Hair follicular keratinocyte (primary cell): ENCODE measurements at places on chromosomes 7 and 10. TPM values are rescaled to one million over a fixed set of nuclear protein-coding genes. Genes with fewer than 3 reads are reported as not detected.

Gene TDRD1
- total RNA-seq = 0.31 and 0.76 TPM in 2 replicates

Gene SLC39A12
- not detected in 2 replicates for total RNA-seq

Gene PAPOLB
- total RNA-seq = not detected in 2 replicates

Gene CRTAC1
- total RNA-seq = not detected in 2 replicates

Gene ACTL6B
- not detected in 2 replicates for total RNA-seq

Gene ZNF488
- 0.39 and 1.3 TPM in 2 replicates for total RNA-seq

Gene SH3PXD2A
- total RNA-seq = 26.0 and 58.0 TPM in 2 replicates

Gene RADIL
- not detected in 2 replicates for total RNA-seq

Gene ADAMTS14
- 0.19 TPM in 1 of 2 replicates, not detected in the other for total RNA-seq

Gene LIPJ
- not detected in 2 replicates for total RNA-seq

Gene BAMBI
- total RNA-seq = 1.2 and 3.0 TPM in 2 replicates

Gene ZNF727
- total RNA-seq = 0.23 TPM in 1 of 2 replicates, not detected in the other

Gene USP6NL
- 7.1 and 8.4 TPM in 2 replicates for total RNA-seq

Gene ANKMY2
- 5.5 and 7.0 TPM in 2 replicates for total RNA-seq

Gene PODXL
- total RNA-seq = under 0.01 and 0.19 TPM in 2 replicates

Gene NACAD
- 1.2 and 3.4 TPM in 2 replicates for total RNA-seq

Gene SUGCT
- 33.6 and 36.2 TPM in 2 replicates for total RNA-seq

Gene SNCG
- 1.3 and 5.2 TPM in 2 replicates for total RNA-seq

Gene WNT2
- not detected in 2 replicates for total RNA-seq

Gene TET1
- 0.04 and 0.16 TPM in 2 replicates for total RNA-seq

Gene CTAGE4
- 0.46 and 1.0 TPM in 2 replicates for total RNA-seq

Gene CPEB3
- total RNA-seq = 0.23 and 0.78 TPM in 2 replicates

Gene GNG11
- total RNA-seq = 1.2 and 1.7 TPM in 2 replicates

Gene PLAC9
- not detected in 2 replicates for total RNA-seq

Gene SRPK2
- 30.1 and 48.9 TPM in 2 replicates for total RNA-seq

Gene LIPF
- not detected in 2 replicates for total RNA-seq

Gene CYP3A7
- not detected in 2 replicates for total RNA-seq

Gene TNS3
- total RNA-seq = 3.1 and 5.7 TPM in 2 replicates

Gene DEPP1
- 1.1 and 21.9 TPM in 2 replicates for total RNA-seq

Gene SPDYE2B
- not detected in 2 replicates for total RNA-seq

Gene FAM25C
- 14.0 TPM in 1 of 2 replicates, not detected in the other for total RNA-seq

Gene CPA1
- not detected in 2 replicates for total RNA-seq

Gene CCDC3
- 0.31 and 3.0 TPM in 2 replicates for total RNA-seq

Gene MRC1
- not detected in 2 replicates for total RNA-seq
